ENCODE measurements at places on chromosomes 5 and 9. TPM values are rescaled to one million over a fixed set of nuclear protein-coding genes. Genes with fewer than 3 reads are reported as not detected.
A peak's percentile ranks its signal among the peaks of the same experiment; 100 is the strongest.

The NRG2 gene
- not detected for total RNA-seq

The CYSRT1 gene
- total RNA-seq: not detected

The IL17B gene
- total RNA-seq: not detected

- H3K36me3 ChIP-seq: no peaks in the 10 kb centered on the region
- no peaks in the 10 kb centered on the region for H3K4me1 ChIP-seq
- no peak overlapping the region for H3K4me3 ChIP-seq
- H3K27ac ChIP-seq: no peak overlapping the region
Measured at GRCh38 chr5:135065306-135066265, 31.6 kb upstream of the PITX1 start.

DNA sequence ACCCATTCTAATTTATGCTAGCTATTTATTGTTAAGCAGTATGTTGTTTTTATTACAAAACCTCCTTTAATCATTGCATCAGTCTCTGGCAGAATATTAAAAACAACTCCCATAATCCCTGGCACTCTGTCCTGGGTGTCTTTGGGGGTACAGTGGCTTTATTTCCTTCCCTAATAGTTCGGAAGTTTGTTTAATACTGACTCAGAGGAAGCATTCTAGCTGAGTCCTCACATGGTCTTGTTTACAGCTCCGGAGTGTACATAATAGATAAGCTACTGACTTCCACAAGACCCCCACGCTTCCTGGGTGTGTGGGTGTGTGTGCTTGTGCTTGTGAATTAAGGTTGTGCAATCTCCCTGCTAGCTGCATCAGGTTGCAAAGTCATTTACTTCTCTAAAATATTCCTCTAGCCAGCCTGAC, 149.8 kb upstream of the CDKN2B start:
- H3K36me3 ChIP-seq: no peaks in the 10 kb centered on the region
- H3K4me1 ChIP-seq: no peaks in the 10 kb centered on the region
- DNase-seq: no peak
- H3K27ac ChIP-seq: no peak overlapping the region

DNA sequence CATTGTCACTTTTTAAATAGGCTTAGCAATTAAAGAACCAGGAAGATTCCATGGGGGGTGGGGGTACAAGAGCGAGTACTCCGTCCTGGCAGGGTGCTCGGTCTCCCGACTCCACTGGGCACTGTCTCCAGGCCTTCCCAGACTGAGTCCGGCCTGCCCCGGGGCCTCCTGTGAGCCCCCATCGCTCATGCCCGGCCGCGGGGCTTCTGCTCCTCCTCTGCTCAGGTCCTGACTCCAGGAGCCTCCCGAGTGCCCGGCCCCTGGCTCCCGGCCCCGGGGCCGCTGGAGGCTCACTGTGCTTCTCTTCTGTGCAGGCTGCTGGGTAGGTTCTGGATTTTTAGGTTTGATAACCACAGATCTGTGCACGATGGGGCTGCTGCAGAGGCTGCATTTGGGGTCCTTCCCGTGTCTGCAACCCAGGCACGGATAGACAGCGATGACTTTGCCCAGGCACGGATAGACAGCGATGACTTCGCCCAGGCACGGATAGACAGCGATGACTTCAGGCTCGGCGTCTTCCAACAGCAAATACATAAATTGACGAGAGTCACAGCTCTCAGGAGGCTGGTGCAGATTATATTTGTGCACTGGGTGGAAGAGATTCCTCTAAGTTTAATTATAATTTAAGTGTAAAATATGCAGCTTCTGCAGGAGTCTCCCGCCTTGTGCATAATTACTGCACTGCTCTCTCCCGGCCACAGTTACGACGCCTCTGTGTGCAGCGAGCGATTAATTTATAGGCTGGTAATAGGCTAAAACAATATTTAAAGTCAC, 74.8 kb upstream of the RXRA start:
- peaks cover 6% of the 10 kb centered on the region for H3K4me1 ChIP-seq
- DNase-seq: no peak
- no peaks in the 10 kb centered on the region for H3K36me3 ChIP-seq
- H3K27ac ChIP-seq: no peak overlapping the region

DNA sequence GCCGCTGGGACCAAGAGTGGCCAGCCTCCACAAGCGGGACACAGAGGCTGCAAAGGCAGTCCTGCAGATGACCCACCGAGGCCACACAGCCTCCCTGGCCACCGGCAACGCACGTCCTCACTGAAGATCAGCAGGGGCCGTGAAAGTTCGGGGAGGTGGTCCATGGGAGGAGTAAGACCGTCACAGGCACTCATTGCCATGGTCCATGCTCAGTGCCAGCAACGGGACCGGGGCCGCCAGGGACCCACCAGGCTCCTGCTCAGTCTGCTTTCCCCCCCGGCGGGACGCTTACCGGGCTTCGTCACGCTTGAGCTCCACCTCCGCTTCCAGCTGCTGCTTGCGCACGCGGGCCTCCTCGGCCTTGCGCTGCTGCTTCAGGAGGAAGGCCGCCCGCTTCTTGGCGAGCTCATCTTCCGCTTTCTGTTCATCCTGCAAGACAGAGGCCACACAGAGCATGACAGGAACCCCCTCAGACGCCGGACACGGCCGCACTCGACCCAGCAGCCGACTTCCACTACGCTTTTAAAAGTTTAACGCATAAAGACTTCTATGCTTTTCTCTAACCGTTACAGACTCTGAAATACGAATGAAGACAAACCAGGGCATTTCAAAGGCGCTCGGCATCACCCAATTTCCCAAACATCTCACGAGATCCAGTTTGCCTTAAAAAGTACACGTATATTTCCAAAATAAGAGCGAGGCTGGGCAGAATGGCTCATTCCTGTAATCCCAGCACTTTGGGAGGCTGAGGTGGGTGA, 88.4 kb downstream of the CAMSAP1 start:
- peaks cover 15% of the 10 kb centered on the region for H3K36me3 ChIP-seq
- no peak overlapping the region for H3K27ac ChIP-seq

- H3K27me3 ChIP-seq: peaks cover 19% of the 10 kb centered on the region
- no peak overlapping the region for H3K27ac ChIP-seq
- H3K4me3 ChIP-seq: no peak overlapping the region
- H3K36me3 ChIP-seq: no peaks in the 10 kb centered on the region
Measured at GRCh38 chr5:53246042-53246836, 136.7 kb upstream of the MOCS2 start.

DNA sequence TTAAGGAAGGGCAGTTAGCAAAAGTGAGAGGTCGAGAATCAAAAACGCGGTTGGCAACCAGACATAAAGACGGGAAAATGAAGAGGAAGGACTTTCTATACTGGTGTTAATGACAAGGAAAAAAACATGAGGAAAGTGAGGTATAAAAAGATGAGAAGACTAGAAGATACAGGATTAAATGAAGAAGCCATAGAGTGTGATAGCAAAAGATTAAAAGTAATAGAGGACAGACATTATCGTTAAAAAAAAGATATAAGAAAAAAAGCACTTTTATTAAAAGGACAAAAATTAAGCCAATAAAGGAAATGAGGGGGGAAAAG, 1.7 kb upstream of the SSBP2 start:
- no peak for DNase-seq
- peaks cover 5% of the 10 kb centered on the region for H3K27me3 ChIP-seq
- peaks cover 2% of the 10 kb centered on the region for H3K36me3 ChIP-seq
- peak overlapping the region; percentile 14 for H3K27ac ChIP-seq
- peak overlapping the region; percentile 93 for H3K4me3 ChIP-seq

- no peak overlapping the region for H3K27ac ChIP-seq
- no peak for DNase-seq
- no peaks in the 10 kb centered on the region for H3K27me3 ChIP-seq
- H3K4me3 ChIP-seq: no peak overlapping the region
- no peaks in the 10 kb centered on the region for H3K36me3 ChIP-seq
- no peaks in the 10 kb centered on the region for H3K4me1 ChIP-seq
Measured at GRCh38 chr5:30638899-30639298, 554.6 kb upstream of the CDH6 start.

GRCh38 chr5:64840958-64841357, 72.2 kb downstream of the CWC27 start:
- no peaks in the 10 kb centered on the region for H3K4me1 ChIP-seq
- no peak overlapping the region for H3K4me3 ChIP-seq
- no peak for DNase-seq
- H3K27ac ChIP-seq: no peak overlapping the region
- H3K27me3 ChIP-seq: no peaks in the 10 kb centered on the region

Measured in T-helper 17 cell (primary cell).